Cortex of kidney (tissue), 1 donor: ENCODE measurements at places on chromosomes 16 and 17.

- no peak for DNase-seq
Measured at GRCh38 chr17:70295329-70295728, 126.0 kb downstream of the KCNJ2 start.

DNA sequence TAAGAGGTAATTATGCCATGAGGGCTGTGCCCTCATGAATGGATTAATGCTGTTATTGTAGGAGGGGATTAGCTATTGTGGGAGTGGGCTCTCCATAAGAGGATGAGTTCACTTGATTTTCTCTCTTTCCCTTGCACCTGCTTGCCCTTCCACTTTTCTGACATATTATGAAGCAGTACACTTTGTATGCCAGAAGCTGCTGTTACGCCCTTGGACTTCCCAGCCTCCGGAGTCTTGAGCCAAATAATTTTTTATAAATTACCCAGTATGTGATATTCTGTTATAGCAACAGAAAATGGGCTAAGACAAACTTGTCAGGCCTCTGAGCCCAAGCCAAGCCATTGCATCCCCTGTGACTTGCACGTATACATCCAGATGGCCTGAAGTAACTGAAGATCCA lies 38.4 kb downstream of the PSMD12 start:
- no peak for DNase-seq

GRCh38 chr17:9004132-9004960 lies 17.0 kb upstream of the NTN1 start:
- DNase-seq = no peak

GRCh38 chr16:71645450-71645849 lies 19.5 kb downstream of the MARVELD3 start:
- DNase-seq = no peak

DNA sequence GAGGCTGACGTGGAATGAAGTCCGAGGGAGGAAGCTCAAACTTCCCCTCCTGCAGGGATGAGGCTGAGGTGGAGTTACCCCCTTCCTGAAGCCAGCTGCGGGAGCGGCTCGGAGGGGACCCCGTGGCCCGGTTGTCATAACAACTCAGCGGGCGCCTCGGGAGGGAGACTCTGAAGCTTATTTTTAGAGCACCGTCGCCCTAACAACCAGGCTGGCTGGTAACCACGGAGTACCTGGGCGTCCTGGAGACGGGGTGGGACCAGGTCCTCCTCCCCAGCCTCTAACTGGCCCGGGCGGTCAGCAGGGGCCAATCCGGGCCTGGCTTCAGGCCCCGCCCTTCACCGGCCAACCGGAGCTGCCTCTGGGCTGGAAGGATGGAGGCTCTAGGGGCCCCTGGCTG lies 27.7 kb downstream of the NECAB2 start:
- DNase-seq = no peak

DNA sequence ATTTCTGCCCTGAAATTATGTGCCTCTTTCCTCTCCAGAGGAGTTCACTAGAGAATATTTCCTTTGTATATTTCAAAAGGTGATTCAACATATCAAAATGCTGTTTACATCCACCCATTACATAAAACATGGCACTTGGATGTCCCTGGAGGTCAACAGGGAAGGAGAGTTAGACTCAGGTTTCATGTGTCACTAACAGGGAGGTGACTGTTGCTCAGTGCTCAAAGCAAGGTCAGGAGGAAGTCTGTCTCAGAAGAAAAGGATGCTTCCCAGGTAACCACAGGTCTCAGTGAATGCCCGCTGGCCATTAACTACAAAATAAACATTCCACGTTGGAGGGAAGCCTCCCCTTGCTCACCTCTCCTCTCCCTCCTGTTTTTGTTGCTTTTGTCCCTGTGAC lies 198.6 kb downstream of the AXIN2 start:
- DNase-seq = no peak

- DNase-seq = no peak
Measured at GRCh38 chr17:9768381-9768934, 22.9 kb downstream of the DHRS7C start.

GRCh38 chr17:12830777-12831247 lies 41.5 kb downstream of the ARHGAP44 start:
- no peak for DNase-seq

GRCh38 chr17:73650140-73650539 lies 5.9 kb upstream of the SDK2 start:
- no peak for DNase-seq

- DNase-seq = no peak
Measured at GRCh38 chr17:82687375-82687861, 11.1 kb downstream of the RAB40B start.

- DNase-seq = no peak
Measured at GRCh38 chr17:55727920-55728319, 5.3 kb upstream of the TMEM100 start.

DNA sequence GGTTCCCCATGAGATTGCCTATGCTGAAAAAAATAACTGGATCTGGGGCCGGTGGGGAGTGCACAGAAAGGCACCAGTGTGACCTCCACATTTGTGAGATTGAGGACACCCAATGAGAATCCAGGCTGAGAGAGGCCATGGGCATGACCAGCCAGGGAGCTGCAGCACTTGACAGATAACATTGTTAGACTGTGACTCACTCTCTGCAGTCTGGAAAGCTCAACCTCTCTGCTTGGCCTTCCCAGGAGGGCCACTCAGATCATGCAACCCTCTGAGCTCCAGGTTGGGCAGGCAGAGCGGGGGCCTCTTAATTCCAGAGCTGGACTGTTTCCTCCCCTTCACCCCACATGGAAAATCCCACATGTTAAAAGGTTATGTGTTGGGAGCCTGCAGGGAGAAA lies 30.1 kb downstream of the FZD2 start:
- DNase-seq = no peak

DNA sequence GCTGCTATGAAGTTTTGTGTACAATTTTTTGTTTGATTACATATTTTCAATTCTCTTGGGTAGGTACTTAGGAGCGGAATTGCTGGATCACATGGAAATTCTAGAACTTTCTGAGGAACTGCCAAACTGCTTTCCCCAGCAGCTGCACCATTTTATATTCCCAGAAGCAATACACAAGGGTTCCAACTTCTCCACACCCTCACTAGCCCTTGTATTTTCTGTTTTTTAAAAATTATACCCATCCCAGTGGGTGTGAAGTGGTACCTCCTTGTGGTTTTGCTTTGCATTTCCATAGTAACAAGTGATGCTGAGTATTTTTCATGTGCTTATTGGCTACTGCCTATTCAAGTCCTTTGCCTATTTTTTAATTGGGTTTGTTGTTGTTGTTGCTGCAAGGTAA lies 20.9 kb downstream of the NACA2 start:
- DNase-seq = no peak

DNA sequence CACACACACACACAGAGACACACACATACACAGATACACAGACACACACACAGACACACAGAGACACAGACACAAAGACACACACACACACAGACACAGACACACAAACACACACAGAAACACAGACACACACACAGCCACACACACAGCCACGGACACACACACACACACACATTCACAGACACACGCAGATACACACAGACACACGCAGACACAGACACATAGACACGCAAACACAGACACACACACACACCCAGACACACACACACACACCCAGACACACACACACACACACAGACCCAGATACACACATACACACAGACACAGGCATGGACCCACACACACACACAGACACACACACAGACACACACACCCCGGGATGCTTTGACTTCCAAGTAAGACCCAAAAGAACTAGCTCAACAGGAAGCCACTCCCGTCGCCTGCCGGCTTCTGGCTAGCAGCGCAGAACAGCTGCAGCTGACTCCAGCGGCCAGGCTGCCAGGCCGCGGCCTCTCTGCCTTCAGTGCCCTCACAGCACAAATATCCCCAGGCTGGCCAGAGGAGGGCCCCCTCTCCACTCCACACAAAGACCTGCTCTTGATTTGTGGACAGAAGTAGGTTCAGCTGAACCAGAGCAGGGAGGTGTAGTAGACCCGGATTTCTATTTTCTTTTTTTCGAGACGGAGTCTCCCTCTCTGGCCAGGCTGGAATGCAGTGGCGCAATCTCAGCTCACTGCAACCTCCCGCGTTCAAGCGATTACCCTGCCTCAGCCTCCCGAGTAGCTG lies 6.0 kb upstream of the CHRNE start:
- DNase-seq = no peak

DNA sequence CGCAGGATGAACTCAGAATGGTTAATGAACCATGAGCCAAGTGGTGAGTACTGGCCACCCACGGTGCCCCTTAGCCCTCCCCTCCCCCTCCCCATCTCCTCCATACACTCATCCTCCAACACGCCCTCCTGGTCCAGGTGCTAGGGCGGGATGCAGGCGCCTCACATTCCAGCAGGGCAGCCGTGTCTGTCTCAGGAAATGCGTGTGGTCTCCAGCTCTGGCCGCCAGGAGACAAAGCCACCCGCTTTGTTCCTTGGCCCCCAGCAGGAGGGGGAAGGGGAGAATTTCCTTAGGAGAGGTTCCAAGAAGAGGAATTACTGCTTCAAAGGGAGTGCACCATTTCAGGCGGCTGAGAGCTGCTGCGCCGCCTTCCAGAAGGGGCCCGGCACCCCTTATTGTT lies 29.7 kb upstream of the RMI2 start:
- no peak for DNase-seq

DNA sequence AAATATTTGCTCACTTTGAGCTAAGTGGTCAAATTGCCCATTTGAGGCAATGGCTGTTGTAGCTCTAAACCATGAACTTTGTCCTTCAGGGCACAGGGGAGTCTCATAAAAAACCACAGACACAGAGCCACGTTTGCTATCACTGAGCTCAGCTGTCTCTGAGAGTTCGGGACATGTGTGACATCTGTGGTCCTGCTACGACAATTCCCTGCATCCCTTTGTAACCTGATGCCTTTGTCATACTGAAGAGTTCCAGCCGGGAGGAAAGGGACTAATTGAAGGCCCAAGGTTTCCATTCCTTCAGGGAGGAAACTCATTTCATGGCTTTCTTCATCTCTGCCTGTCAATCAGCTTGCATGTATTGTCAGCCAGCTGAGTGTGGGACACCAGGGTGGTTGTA lies 599.4 kb upstream of the CDH5 start:
- no peak for DNase-seq

- no peak for DNase-seq
Measured at GRCh38 chr17:81251709-81252301, 12.7 kb downstream of the NDUFAF8 start.

- no peak for DNase-seq
Measured at GRCh38 chr17:34578656-34579016, 746 bp upstream of the TMEM132E start.

DNA sequence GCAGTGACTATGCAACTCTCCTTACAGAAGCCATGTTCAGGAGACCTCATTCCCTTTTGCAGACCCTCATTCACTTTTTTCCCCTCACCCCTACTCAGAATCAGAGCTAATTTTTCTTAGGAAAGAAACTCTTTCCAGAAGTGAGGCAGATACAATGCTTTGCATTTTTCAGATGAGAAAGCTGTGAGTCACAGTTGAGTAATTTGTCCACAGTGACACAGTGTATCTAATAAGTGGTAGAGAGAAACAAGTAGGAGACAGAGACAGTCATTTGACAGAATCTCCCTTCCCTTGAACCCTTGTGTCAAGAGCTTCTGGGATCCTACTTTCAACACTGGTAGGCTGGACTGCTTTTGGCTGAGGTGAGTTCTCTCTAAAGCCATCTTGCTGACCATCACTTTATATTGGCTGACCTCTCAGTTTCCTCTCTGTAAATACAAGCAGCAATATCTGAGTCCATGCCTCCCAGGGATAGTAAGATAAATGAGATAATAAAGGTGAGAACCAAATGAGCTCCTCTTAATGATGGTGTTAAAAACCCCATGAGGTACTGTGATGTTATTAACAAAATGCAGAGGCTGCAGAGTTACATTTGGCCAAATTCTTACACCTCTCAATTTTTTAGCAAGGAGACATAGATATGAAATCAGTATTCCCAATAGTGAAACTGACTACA lies 130.8 kb downstream of the CA10 start:
- DNase-seq = no peak

DNA sequence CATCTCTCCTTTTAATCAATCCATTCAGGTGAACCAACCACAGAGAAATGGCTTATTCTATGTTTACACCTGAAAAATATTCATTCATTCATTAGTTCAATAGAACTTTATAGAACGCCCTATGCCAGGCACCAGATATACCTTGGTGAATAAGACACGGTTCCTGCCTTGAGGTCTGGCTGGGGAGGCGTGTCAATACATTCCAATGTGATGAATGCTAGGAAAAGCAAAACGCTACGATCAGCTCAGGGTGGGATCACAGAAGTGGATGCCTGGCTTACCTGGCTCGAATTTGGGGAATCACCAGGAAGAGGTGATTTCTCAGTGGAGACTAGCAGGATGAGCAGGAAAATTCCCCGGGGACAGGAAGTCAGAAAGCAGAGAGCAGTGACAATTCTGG lies 17.5 kb upstream of the WFIKKN2 start:
- DNase-seq = no peak

DNA sequence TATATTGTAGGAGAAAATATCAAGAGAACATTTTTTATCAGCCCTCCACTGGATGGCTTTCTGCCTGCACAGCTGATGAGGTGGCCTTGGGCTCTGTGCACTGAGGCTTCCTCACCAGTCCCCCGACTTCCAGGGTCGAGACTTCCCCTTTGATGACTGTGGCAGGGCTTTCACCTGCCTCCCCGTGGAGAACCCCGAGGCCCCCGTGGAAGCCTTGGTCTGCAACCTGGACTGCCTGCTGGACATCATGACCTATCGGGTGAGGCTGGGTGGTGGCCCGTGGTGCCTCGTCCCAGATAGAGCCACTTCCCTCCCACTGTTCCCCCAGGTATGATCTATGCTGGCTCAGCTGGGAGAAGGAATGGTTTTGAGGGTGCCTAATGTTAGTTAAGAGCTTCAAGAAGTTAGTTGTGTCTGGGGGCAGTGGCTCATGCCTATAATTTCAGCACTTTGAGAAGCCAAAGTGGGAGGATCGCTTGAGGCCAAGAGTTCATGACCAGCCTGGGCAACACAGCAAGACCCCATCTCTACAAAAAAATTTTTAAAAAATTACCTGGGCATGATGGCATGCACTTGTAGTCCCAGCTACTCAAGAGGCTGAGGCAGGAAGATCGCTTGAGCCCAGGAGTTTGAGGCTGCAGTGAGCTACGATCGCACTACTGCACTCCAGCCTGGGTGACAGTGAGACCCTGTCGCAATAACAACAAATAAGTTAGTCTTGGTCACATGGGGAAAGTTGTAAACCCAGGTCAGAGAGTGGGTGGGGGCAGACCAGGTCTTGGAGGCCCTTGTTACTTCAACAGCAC lies 11.8 kb downstream of the FCSK start:
- no peak for DNase-seq

GRCh38 chr17:63162406-63163157 lies 196.5 kb downstream of the TANC2 start:
- no peak for DNase-seq
